ENCODE measurements at places on chromosomes 2 and 18.
A peak's percentile ranks its signal among the peaks of the same experiment; 100 is the strongest.

DNA sequence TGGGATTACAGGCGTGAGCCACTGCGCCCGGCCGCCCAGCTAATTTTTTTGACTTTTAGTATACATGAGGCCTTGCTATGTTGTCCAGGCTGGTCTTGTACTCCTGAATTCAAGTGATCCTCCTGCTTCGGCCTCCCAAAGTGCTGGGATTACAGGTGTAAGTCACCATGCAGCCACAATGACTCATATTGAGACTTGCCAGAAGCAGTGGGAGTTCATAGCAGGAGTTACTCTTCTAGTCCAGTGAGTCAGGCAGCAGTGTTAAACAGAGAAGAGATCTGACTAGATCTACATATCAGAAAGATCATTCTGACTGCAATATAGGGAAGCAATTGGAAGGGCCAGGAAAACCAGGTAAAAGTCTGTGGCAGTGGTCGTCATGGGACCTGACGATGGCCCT, 1.5 kb upstream of the FLACC1 start:
- DNase-seq, result no peak

DNA sequence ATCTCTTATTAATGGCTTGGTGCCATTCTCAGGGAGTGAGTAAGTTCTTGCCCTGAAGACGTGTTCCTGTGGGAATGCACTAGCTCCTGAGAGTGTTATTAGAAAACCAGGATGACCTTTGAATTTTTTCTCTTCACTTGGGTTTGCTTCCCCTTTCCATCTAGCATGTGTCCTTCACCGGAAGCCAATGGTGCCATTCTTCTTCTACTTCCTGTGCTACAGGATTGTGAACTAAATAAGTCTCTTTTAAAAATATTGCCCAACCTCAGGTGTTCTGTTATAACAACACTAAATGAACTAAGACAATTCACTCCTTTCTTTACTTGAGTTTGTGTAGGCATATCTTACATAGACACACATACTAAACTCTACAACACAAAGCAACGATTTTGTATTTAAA, 447.0 kb downstream of the SOX11 start:
- no peak for DNase-seq

- no peak for DNase-seq
Observed at GRCh38 chr18:71846716-71847115, 697.4 kb downstream of the CBLN2 start.

- no peak for DNase-seq
Observed at GRCh38 chr2:55860832-55861231, 62.8 kb downstream of the EFEMP1 start.

DNA sequence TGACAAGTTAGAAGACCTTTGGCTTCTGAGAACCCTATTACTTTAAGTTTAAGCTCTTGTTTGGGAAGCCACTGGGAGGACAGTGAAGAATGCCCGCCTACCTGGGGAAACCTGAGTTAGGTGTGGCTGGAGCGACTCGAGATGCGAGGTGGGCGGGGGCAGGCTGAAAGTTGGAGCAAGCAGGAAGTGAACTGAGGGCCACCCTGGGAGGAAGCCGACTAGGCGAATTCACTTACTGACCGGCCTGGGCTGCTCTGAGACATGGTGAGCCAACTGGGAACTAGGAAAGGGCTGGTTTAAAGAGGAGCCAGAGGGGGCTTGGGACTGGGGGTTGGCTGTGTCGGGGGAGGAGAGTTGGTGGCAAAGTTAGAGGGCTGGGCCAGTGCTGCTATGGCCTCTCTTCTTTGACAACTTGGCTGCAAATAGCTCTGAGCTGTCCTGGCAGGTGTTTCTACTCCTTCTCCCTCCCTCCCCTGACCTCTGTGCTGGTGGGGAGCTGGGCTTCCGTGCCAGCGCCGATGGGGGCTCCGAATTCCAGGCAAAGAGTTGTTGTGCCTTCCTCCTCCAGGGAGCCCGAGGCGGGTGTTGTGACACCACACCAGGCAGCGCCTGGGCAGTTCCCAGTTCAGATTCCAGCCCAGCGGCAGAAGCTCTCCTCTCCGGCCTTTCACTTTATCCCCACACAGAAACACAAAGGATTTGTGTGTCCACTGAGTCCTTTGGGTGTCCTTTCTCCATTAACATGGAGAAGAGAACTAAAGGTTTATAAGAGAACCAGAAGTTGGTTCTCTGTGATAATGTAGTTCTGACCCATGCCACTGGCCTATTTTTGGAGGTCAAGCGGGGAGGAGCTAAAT, at the start of gene VAMP8:
VAMP8 (plus strand) TSS at position 201 of the 857 bp plus-strand sequence; CDS start at position 262, 61 bp downstream.
- DNase-seq, result peak; percentile 64

DNA sequence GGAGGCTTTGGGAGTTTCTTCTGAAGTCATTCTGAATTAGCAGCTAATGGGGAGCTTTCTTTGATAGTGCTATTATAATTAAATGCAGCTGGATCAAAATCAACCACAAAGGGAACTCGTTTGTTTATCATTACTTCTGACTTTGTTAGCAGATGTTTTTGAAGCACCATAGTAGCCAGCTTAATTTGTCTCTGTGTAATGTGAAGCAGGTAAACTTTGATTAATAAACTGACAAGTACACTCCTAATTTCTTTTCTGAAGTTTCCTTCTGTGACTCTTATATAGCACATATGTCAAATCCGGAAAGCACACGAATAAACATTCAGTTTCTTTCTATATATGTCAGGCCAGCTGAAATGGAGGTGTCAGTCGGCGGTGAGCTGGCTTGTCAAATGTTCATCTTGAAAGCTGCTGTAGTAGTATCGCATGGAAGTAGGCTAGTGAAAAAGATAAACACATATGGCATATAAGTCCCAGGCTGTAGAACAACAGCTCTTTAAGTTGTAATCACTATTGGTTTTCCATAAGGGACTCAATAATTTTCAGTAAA, 451.9 kb upstream of the ZEB2 start:
- DNase-seq, result no peak

DNA sequence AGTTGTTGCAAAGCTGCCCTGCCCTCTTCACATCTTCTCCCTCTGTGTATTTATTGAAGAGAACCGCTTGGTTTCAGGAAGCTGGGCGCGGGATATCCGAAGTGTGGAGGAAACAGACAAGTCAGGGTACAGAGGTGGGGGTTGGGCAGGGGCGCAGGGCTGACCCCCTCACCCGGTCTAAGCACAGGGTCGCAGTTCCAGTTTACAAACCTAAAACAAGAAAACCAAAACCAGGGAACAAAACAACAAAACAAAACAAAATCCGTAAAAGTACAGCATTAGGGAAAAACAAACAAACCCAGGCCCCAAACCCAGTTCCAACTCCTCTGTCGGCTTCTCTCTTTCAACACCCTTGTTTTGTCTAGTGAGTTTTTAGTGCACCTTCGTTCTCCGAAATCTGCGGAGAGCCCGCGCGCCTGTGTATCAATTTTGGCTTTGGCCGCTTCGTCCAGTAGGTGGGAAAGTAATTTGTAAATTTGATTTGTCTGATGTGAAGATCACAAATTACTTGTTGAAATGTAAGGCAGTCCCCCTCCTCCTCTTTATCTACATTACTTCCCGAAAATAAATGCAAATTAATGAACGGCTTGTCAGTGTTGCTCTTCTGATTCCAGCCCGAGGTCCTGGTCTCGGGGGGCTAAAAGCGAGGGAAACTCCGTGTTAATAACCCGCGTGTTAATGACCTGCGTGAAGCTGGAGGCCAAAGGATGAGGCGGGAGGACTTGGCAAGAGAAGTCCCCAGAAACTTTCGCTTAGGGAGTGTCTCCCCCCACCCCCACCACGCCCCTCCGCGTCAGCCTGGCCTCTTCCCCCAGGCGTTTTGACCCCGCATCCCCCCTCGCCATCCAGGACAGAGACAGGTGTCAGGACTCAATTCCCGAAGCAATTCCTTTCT, 6.9 kb downstream of the OTX1 start:
- no peak for DNase-seq

DNA sequence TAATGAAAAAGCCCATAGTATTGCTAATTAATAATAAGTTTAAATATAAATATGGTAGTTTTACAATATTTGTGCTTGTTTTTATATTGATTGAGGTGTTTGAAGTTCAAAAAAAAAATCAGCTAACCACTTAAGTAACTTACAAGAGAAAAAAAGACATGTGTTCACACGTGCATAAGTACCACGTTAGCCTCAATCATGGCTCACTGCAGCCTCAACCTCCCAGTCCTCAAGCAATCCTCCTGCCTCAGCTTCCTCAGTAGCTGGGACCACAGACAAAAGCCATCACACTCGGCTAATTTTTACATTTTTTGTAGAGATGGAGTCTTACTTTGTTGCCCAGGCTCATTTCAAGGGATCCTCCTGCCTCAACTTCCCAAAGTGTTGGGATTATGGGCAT, 19.4 kb downstream of the MGAT4A start:
- DNase-seq, result no peak

DNA sequence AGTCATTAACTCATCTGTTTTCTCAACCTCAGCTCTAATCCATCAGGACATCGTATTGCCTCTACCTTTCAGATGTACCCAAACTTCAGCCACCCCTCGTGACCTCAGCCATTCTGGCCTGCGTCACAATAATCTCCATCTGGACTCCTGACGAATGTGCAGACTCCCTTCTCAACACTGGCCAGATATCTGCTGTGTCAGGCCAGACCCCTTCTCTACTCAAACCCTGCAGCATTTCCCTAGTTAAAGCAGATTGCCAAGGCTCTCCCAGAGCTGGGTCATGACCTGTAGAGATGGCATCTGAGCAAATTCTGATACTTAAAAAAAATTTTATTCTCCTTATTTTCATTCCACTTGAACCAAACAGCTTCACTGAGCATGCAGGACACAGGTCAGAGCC, 69.5 kb upstream of the TMEM18 start:
- no peak for DNase-seq

GRCh38 chr2:213122725-213123124, 28.7 kb downstream of the IKZF2 start:
- DNase-seq, result no peak

- no peak for DNase-seq
Observed at GRCh38 chr2:42096869-42097591, 49.2 kb downstream of the PKDCC start.

DNA sequence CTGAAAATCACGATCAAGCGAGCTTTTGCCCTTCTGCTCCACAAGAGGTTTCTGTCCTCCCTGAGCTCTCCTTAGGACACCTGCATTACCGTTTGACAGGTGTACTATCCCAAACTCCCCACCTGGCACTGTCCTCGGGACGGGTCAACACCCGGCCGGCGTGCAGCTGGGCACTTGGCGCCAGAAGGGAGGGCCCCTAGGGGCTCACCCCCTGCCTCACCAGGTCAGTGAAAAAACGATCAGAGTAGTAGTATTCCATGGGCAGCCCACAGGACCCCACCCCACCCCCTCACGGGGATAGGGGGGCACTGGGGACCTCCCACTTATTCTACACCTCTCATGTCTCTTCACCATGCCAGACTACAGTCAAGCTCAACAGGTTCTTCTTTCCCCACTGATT, 117.6 kb upstream of the ANKRD30BL start:
- no peak for DNase-seq

DNA sequence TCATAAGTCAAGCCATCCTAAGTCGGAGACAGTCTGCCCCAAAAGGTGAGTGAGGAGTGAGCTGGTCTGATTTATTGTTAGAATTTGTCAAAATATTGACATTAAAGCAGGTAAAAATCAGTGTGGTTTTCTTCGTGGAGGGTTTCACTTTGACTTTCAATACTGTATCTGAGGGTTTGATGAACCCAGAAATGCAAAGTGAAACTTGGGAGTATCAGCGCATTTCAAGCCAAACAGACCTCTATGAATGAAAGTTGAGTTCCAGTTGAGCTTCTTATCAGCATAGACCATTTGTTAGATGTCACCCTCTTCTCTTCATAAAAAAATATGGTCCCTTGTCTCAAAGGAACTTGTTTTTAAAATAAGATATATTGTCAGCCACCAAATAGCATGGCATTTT, 21.7 kb upstream of the CXCR4 start:
- peak; percentile 27 for DNase-seq

GRCh38 chr18:30280861-30281470, 761.6 kb downstream of the DSC3 start:
- DNase-seq, result no peak

- no peak for DNase-seq
Observed at GRCh38 chr2:58336416-58336815, 95.3 kb upstream of the FANCL start.

DNA sequence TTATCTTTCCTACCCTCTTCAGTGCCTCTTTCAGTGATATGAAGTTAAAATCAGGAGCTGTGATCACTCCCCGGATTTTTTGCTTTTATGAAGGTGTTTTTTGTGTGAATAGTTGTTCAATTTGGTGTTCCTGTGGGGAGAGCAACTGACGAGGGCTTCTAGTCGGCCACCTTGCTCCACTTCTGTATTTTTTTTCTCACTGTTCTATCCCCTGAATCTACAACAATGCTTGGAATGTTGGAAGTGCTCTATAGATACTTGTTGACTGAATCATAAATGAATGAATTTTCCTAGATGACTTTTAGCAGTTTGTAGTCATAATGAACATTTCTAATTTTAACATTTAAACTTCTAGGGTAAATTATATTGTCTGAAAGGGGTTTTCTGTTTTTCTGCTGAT, 247.3 kb downstream of the ZNF385B start:
- DNase-seq, result no peak

DNA sequence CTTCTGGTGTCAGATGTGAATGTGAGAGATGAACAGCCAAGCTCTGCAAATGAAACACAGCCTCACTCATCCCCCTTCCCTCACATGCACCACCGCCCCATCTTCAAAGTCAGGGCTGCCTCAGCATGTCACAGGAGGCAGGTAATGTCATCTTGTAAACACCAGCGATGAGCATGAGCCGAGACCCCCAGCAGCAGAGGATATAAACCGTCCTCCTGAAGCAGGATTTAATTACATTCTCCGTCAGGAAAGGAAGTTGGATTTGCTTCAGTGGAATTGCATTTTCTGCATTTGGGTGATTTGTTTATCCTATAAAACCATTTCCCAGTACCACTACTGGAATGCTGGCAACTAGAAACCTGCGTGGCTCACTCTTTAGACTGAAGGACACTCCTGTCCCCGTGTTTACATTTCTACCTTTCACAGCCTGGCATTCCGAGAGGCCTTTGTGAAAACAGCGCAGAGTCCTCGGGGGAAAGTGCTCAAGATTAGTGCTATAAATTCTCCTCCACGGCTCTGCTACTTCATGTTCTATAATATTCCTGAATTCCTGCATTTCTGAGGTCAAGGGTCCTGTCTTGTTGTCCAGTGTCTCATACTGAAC, 619.2 kb downstream of the IRS1 start:
- no peak for DNase-seq

GRCh38 chr2:233010569-233011267, 2.3 kb downstream of the NGEF start:
- DNase-seq, result no peak

- no peak for DNase-seq
Observed at GRCh38 chr18:9334973-9335696, 562 bp downstream of the TWSG1 start.

- no peak for DNase-seq
Observed at GRCh38 chr2:9847140-9847539, 3.9 kb downstream of the TAF1B start.

DNA sequence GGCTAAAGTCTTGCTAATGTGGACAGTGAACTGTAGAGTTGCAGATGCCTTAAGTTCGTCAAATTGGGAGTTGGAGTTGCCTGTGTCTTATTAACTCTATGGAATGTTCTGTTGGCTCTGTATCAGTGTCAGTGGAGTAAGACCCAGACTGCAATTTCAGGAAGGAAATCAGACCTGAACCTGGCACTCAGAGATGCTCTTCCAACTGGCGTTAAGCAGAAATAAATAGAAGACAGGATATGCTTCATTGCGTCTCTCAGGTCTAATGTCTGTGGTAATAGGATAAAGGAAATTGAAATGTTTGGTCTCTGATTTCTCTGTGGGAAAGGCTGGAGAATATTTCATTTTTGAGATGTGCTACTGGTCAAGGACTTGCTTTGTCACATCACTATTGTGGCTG, 846.7 kb upstream of the ID2 start:
- no peak for DNase-seq
